ENCODE measurements at places on chromosomes 5 and 9.

GRCh38 chr5:133869519-133870335 lies 98.7 kb downstream of the C5orf15 start:
- DNase-seq: no peak

- no peak for DNase-seq
Observed at GRCh38 chr9:123059472-123060220, 26.2 kb downstream of the GPR21 start.

- DNase-seq: no peak
Observed at GRCh38 chr5:131974622-131974955, 29.1 kb upstream of the MEIKIN start.

DNA sequence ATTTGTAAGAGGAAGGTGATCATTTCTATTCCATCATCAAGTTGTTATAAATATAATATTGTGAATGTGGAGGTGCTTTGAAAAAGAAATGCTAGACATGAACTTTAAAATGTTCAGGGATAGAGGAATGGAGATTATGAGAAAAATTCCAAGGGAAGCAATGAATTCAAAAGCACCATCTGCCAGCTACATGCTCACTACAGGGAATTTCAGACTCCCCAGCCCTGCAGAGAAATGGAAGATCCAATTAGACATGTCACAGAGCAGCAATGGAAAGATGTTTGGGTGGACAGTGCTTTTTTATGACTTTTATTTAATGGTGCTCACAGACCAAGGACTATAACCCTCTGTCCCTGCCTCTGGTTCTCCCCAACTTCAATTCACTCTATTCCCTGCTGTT lies 209.7 kb downstream of the ESM1 start:
- DNase-seq: no peak

- DNase-seq: no peak
Observed at GRCh38 chr5:135615581-135616260, 36.9 kb upstream of the CXCL14 start.

All from NCI-H1417 (cell line).